ENCODE measurements at places on chromosomes 11 and 22. TPM values are rescaled to one million over a fixed set of nuclear protein-coding genes. Genes with fewer than 3 reads are reported as not detected.

- DNase-seq = no peak
These were observed 8.7 kb downstream of the DRAP1 start for GRCh38 chr11:65927904-65928397.

GRCh38 chr11:2940147-2940920 lies 11.1 kb upstream of the PHLDA2 start:
- peak; percentile 68 for DNase-seq

GRCh38 chr11:108654994-108655631 lies 9.8 kb upstream of the DDX10 start:
- no peak for DNase-seq

- no peak for DNase-seq
These were observed 40.0 kb upstream of the TP53I11 start for GRCh38 chr11:44990665-44991064.

Gene KCNQ1
- 1.1 TPM for total RNA-seq

Gene WBP2NL
- 0.22 TPM for total RNA-seq
